ENCODE measurements at places on chromosomes 2 and 18. TPM values are rescaled to one million over a fixed set of nuclear protein-coding genes. Genes with fewer than 3 reads are reported as not detected.

Gene ANKRD30B
- not detected for total RNA-seq

Gene EPHA4
- total RNA-seq: 69.7 TPM

Gene EFEMP1
- 132 TPM for total RNA-seq

Gene PCARE
- 0.34 TPM for total RNA-seq

Gene SOWAHC
- 42.8 TPM for total RNA-seq

Gene SLC23A3
- total RNA-seq: 3.2 TPM

Gene POTEJ
- not detected for total RNA-seq

Gene LGALSL
- 129 TPM for total RNA-seq

Gene RAB27B
- 19.8 TPM for total RNA-seq

Gene SEPTIN2
- 233 TPM for total RNA-seq

Gene SCG2
- total RNA-seq: not detected

Gene CHN1
- 2.5 TPM for total RNA-seq

Gene ZNF385B
- total RNA-seq: 0.89 TPM

Gene USP40
- 125 TPM for total RNA-seq

GRCh38 chr2:223519471-223519870 is 82.7 kb downstream of the SCG2 start:
- DNase-seq: no peak

GRCh38 chr2:238091436-238092060 is 8.6 kb upstream of the ESPNL start:
- DNase-seq: peak; percentile 67

GRCh38 chr2:3604991-3605961 is 10.4 kb downstream of the COLEC11 start:
- peak; percentile 68 for DNase-seq

- peak; percentile 87 for DNase-seq
Measured at GRCh38 chr2:121155502-121156056, 129.4 kb downstream of the TFCP2L1 start.

- DNase-seq: no peak
Measured at GRCh38 chr2:129606496-129607270, 372.8 kb upstream of the RAB6C start.

DNA sequence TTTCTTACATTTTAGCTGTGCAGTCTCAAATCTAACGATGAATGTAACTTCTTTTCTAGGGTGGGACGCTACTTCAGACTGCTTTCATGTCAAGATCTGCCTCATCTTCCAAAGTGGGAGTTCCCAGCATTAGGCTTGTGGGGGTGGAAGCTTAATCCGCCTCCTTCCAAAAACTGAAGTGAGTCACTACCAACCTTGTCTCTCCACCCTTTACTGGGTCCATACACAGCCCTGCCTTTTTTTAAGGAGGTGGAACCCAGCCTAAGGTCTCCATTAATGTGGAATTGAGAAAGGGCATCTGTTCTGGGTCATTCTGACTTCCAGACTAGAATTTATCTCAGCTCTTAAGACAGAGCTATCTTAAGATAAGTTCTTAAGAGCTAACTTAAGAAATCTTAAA is 42.0 kb upstream of the NFE2L2 start:
- DNase-seq: no peak

GRCh38 chr18:37529863-37530262 is 35.7 kb downstream of the CELF4 start:
- no peak for DNase-seq

- DNase-seq: no peak
Measured at GRCh38 chr18:11996190-11996754, 15.0 kb downstream of the IMPA2 start.

GRCh38 chr2:233692648-233693047 is at the start of gene UGT1A6:
TSS of gene UGT1A6 (plus strand) at chr2:233692890. CDS start at chr2:233693005, 115 bp downstream.
- no peak for DNase-seq

- DNase-seq: no peak
Measured at GRCh38 chr18:29855637-29856036, 1186.9 kb downstream of the DSC3 start.

- DNase-seq: no peak
Measured at GRCh38 chr18:66346833-66347588, 256.9 kb downstream of the CDH19 start.

- no peak for DNase-seq
Measured at GRCh38 chr2:37602040-37602439, 69.4 kb downstream of the CDC42EP3 start.

GRCh38 chr2:4346628-4347027 is 643.3 kb downstream of the DCDC2C start:
- DNase-seq: no peak

DNA sequence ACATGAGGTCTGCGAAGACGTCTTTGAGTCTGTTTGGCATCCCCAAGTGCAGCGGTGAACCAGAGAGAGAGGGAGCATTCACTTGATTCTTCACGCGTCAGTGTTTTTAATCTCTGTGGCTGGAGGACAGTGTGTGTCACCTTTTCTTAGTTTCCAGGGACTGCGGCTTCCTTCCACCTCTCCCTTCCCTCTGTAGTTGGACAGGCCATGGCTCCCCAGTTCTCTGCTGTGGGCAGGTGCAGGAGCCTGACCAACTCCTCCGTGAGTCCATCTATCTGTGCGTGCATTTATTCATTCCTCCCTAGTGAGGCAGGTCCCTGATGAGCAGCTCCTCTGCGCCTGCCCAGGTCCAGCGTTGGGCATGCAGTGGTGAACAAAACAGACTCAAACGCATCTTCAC is 42.9 kb downstream of the AGAP1 start:
- DNase-seq: peak; percentile 17

DNA sequence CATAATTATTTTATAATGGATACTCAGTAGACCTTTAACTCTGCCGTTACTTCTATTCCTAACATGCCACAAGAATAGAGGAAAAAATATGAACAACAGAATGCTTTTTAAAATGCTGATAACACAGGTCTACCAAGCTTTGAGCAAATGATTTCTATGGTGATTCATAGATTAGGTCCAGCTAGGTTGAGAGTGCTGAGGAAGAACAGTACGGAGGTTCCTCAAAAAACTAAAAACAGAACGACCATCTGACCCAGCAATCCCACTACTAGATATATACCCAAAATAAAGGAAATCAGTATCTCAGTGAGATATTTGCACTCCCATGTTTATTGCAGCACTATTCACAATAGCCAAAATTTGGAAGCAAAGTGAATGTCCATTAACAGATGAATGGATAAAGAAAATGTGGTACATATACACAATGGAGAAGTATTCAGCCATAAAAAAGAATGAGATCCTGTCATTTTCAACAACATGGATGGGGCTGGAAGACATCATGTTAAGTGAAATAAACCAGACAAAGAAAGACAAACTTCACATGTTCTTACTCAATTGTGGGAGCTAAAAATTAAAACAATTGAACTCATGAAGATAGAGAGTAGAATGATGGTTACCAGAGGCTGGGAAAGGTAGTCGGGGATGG is 111.6 kb upstream of the SERTAD2 start:
- DNase-seq: no peak

- no peak for DNase-seq
Measured at GRCh38 chr2:160015746-160016145, 46.7 kb downstream of the PLA2R1 start.

DNA sequence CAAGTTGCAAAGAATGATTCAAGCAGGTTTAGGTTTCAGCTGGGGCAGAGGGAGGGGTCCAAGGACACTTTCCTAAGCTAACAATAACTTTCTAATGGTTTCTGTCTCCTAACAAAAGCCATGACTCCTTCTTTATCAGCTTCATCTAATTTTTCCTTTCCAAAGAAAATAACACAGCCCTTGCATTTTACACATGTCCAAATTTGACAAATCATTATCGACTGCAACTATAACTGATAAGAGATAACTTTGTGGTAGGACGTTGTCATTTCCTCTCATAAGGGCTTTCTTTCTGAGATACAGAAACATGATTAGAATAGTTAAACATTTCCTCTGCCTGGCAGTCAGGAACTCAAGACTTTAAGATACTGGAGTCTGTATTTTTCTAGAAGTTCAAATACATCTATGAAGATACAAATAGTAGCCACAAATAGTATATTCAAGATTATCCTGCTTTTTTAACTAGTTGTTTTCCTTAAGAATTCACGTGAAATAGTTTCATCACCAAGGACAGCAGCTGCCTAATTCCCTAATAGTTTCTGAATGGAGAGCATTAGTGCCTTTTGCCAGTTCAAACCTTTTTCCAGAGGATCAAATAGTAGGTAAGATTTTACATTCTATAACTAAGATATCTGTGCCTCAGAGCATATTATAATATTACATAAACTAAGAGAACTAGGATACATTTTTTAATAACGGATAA is 263.2 kb downstream of the EXOC6B start:
- no peak for DNase-seq

GRCh38 chr2:239146741-239147181 is 254.1 kb downstream of the HDAC4 start:
- no peak for DNase-seq

GRCh38 chr2:170222298-170222697 is 44.4 kb downstream of the MYO3B start:
- no peak for DNase-seq

Measured in suprapubic skin (tissue), 4 donors.